Central memory CD8-positive, alpha-beta T cell (primary cell): ENCODE measurements at places on chromosomes 5 and 9.
A peak's percentile ranks its signal among the peaks of the same experiment; 100 is the strongest.

GRCh38 chr5:173830421-173830820, 57.7 kb upstream of the CPEB4 start:
- H3K36me3 ChIP-seq: no peaks in the 10 kb centered on the region
- H3K4me1 ChIP-seq: no peaks in the 10 kb centered on the region
- H3K27ac ChIP-seq: no peak overlapping the region
- no peak overlapping the region for H3K4me3 ChIP-seq

DNA sequence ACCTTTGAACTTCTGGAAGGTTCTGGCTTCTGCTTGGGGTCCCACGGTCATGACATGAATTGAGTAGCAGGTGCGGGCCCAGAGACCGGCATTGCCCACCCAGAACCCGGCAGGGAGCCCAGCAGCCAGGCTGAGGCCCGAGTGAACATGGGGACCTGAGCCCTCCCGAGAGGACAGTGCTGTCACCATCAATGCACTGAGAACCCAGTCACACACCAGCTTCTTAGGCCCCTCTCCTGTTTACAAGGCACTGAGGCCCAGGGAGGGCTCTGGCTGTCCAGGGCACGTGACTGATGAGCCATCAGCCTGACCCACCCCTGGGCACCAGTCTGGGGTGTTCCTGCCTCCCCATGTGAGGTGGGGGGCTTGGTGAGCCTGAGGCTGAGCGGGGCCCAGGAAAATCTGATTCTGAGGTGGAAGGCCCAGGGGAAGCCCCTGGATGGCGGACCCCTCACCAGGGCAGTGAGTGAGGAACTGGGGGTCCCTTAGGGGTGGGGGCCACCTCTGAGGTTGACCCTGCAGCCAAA, 60.3 kb upstream of the RNU6ATAC start:
- no peak overlapping the region for H3K4me3 ChIP-seq
- no peaks in the 10 kb centered on the region for H3K36me3 ChIP-seq
- H3K27ac ChIP-seq: no peak overlapping the region
- H3K27me3 ChIP-seq: peaks cover 10% of the 10 kb centered on the region
- DNase-seq: no peak

DNA sequence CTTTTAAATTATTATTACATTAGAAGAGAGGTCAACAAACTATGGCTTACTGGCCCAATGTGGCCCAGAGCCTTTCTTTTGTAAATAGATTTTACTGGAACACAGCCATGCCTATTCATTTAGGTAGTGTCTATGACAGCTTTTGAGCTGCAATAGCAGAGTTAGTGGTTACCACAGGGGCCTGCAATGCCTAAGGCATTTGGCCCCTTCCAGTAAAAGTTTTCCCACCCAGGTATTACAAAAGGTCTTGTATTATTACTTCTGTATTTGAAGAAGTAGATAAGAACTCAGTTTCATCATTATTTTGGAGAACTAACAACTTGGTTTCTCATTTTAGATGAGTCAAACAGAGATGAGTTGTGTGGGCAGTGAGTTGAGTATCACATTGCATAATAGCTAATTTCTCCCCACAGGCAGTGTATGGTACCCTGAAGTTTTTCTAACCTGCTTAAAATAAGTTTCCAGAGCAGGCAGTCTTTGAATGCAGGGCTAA, 9.5 kb downstream of the MTRR start:
- peak overlapping the region; percentile 80 for H3K27ac ChIP-seq
- H3K36me3 ChIP-seq: peaks cover 54% of the 10 kb centered on the region

GRCh38 chr5:122073018-122073417, 5.0 kb downstream of the LOX start:
- no peak overlapping the region for H3K27ac ChIP-seq
- H3K36me3 ChIP-seq: no peaks in the 10 kb centered on the region
- H3K4me3 ChIP-seq: no peak overlapping the region
- DNase-seq: no peak
- H3K27me3 ChIP-seq: peaks cover 34% of the 10 kb centered on the region
- peaks cover 10% of the 10 kb centered on the region for H3K4me1 ChIP-seq

- H3K4me3 ChIP-seq: no peak overlapping the region
- no peaks in the 10 kb centered on the region for H3K4me1 ChIP-seq
- no peak overlapping the region for H3K27ac ChIP-seq
Measured at GRCh38 chr9:69584759-69585158, 87.4 kb downstream of the APBA1 start.
